HL-60 (cell line): ENCODE measurements at places on chromosomes 6 and 20.
A peak's percentile ranks its signal among the peaks of the same experiment; 100 is the strongest.

- peak; percentile 66 for DNase-seq
Measured at GRCh38 chr6:10084111-10084986, 330.5 kb downstream of the TFAP2A start.

DNA sequence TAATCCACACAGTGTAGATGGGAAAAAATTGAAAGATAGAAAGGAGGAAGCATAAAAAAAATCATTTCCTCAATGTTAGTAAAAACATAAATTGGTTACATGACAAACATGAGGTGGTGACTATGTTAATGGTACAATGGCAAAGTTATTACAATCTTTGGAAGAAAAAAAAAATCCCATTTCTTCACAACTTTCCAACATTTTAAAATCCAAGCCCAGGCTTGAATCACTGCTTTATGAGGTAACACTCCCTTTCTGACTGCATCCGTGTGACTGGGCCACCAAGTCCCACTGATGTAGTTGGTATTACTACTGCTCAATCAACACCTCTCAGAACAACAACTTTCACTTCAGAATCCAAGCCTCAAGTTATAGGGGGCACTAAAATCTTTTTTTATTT, 160.4 kb downstream of the BTBD9 start:
- DNase-seq, result no peak

GRCh38 chr6:137224799-137225198, 5.6 kb upstream of the IFNGR1 start:
- DNase-seq, result peak; percentile 81

DNA sequence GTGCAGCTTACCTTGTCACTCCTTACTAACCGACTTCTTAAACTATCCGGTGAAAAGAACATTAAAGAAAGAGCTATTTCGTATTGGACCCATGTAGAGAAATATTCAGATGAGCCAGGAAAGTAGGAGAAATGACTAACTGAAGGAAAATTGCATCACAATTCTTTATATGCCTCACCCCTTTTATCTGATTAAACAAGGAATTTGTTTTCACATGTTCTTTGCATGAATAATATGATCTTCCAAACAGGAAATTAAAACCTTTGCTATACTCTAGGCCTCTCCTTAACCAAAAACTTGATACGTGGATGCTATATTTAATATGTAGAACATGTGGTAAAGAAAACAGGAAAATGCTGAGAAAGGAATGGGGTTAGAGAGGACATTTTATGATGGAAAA, 41.9 kb upstream of the LRRC1 start:
- DNase-seq, result no peak

DNA sequence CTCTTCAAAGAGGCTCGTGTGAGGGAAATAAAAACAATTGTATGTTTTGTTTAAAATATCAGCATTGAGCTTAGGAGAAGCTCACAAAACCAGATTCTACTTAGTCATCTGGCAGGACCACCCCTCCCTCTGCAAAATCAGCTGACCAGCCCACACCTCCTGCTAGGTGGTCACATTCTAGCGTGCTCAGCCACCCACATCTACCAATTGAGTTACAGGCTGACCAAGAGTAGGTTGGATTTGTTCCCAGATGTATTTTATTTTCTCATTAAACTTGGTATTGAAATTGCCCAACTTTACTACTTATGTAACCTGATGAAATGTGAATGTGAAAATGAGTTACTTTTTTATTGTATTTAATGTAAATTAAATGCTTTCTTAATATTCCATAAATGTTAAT, 56.2 kb downstream of the SLC22A2 start:
- DNase-seq, result no peak

- no peak for DNase-seq
Measured at GRCh38 chr6:32171234-32171633, 4.7 kb downstream of the AGPAT1 start.

GRCh38 chr20:59772931-59773913, 160.2 kb downstream of the SYCP2 start:
- no peak for DNase-seq

- no peak for DNase-seq
Measured at GRCh38 chr6:73045609-73046008, 179.7 kb downstream of the KHDC1L start.

GRCh38 chr20:24700166-24700860, 230.9 kb downstream of the SYNDIG1 start:
- no peak for DNase-seq

DNA sequence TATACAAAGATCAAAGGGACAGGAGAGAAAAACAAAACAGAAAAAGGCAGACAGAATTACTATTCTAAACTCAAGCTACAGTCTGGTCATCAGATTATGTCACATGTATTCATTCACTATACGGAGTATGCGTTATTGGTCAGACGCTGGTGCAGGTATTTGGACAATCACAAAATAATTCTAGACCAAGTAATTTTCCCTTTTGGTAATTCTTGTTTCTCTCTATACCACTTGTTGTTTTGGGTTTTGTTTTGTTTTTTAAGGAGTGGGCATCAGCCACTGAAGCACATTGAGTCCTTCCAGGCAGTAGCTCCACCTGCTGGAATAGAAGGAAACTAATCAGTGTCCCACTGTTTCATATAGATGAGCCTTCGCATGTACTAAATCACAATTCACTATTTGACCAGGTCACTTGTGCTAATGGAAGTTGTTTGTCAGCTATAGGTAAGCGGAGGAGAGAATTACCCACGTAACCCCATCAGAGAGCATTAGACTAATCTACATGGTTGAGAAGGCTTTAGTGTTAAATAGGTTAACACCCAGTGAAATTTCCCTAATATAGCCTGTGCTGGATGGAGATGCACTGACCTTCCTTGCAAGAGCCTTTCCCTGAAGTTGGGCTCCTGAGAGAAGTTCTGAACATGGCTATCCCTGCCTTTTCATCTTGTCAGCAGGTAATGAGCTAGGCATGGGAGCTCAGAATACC, 77.9 kb downstream of the TNFAIP3 start:
- no peak for DNase-seq

- peak; percentile 14 for DNase-seq
Measured at GRCh38 chr6:143555071-143555492, 43.6 kb upstream of the FUCA2 start.
